ENCODE measurements at places on chromosomes 1 and 21.

- DNase-seq = peak; percentile 60
These were observed 5.8 kb upstream of the CTSE start for GRCh38 chr1:206029484-206029883.

GRCh38 chr1:14390816-14391215 lies 207.7 kb upstream of the KAZN start:
- DNase-seq = no peak

DNA sequence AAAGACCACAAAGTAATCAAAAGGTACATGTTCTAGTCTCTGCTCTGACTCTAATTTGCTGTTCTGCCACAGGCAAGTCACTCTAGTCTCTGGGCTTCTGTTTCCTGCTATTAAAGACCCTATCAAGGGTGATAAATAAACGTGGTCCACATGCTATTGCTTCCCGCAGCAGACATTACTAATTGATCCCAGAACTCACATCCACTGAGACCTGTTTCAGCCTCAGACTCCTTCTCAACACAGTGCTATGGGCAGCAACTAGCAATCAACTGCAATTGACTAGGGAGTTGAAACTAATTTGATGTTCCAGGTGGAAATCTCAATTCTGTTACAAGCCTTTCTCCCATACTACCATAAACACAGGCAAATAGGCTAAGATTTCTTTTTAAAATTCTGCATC lies 150.5 kb downstream of the KAZN start:
- no peak for DNase-seq

DNA sequence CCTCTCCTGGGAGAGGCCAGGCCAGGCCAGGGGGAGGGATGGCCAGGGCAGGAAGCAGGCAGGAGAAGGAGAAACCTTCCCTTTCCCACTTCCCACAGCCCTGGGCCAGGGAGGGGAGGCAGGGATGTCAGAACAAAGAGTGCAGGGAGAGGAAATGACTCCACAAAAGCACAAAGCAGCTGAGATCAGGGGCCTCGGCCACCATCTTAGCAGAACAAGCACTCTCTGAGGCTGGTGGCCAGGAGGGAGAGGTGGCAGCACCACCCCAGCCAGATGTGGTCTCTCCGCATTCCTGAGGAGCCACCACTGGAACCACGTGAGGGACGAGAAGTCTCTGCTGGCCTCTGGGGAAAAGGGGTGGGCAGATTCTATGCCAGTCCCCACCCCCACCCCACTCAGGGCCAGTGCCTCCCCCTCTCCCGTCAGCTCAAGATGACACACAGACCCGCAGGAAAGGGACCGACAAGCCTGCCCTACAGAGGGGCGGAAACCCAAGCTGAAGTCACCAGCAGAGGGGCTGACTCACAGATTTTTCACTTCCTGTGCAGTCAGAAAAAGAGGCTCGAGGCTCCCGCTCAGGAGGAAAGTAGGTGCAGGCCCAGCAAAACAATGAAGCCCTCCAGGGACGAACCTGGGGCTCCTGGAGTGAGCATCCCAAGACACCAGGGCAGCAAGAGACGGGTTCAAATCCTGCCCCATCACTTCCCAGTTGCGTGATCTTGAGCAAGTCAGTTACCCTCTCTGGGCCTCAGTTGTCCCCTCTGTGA lies 24.1 kb upstream of the ALDH4A1 start:
- DNase-seq = peak; percentile 97

DNA sequence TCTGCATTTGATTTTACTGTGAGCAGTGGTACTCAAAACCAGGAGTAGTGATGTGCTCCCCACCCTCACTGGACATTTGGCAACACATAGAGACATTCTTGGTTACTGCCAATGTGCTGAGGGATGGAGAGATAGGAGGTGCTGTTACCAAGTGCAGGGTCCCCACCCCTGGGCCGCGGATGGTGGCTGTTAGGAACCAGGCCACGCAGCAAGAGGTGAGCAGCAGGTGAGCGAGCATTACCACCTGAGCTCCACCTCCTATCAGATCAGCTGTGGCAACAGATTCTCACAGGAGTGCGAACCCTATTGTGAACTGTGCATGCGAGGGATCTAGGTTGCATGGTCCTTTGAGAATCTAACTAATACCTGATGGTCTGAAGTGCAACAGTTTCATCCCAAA lies 95.7 kb downstream of the AKT3 start:
- no peak for DNase-seq

GRCh38 chr1:110708974-110709440 lies 34.3 kb upstream of the KCNA3 start:
- DNase-seq = no peak

DNA sequence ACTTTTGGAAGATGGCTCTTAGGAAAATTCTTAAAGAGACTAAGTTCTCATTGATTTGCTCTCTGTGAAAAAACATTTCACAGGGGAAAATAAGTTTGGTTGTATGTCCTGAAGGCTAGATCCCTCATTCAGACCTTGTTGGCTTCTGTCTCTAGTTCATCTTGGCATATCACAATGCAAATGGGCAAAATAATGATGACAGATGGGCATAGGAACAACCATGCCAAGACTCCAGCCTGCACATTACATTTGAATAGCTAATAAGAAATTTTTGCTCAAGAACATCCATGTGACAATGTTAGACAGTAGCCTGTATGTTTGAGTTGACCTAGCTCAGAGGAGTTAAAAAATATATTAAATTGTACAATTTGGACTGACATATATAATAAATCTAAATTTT lies 292.9 kb downstream of the PLA2G4A start:
- DNase-seq = no peak

- no peak for DNase-seq
These were observed 106.7 kb upstream of the C8B start for GRCh38 chr1:57072401-57073110.

DNA sequence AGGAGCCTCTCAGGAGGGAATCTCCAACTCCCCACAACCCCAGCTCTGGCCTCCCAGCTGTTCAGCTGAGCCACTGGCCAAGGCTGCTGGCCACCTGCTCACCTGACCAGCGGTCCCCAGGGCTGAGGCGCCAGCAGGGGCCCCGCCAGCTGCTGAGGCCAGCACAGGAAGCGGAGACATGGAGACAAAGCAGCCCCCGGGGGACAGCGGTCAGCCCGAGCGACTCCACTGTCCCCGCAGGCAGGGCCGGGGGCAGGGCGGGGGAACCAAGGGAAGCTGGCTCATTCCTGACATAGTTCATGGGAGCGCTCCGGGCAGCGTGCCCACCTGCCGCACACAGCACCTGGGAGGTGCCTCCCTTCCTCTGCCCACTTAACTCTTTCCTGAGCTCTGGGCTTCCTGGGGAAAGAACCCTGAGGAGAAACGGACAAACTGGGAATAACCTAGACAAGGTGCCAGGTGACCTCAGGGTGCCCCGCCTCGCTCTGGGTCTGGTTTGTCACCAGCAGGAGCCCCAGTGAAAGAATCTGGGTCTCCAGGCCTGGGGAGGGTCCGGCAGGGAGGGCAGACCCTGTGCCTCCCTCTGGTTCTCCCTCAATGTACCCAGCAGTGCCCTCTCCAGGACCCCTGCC lies 10.7 kb downstream of the EPHA2 start:
- peak; percentile 90 for DNase-seq

GRCh38 chr1:202951437-202951836 lies 6.7 kb downstream of the ADIPOR1 start:
- no peak for DNase-seq

- no peak for DNase-seq
These were observed 424.1 kb downstream of the CAMTA1 start for GRCh38 chr1:7209336-7209735.

DNA sequence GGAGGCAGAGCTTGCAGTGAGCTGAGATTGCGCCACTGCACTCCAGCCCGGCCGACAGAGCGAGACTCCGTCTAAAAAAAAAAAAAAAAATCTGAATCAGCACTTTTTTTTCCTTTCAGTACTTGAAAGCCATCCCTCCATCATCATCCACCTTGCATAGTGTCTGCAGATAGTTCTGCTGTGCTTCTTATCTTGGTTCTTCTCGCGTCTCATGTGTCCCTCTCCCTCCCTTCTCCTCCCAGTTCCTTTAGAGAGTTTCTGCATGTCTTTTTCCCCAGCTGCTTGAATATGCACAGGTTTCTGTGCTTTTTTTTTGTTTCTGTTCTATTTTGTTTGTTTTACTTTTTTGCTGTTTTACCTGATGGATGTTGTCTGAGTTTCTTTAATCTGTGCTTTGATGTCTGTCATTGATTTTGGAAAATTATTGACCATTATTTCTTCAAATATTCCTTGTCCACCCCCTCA lies 3.9 kb upstream of the COL18A1 start:
- no peak for DNase-seq

All from dermis microvascular lymphatic vessel endothelial cell (primary cell).